ENCODE measurements at places on chromosomes 6 and 20. TPM values are rescaled to one million over a fixed set of nuclear protein-coding genes. Genes with fewer than 3 reads are reported as not detected.
A peak's percentile ranks its signal among the peaks of the same experiment; 100 is the strongest.

DNA sequence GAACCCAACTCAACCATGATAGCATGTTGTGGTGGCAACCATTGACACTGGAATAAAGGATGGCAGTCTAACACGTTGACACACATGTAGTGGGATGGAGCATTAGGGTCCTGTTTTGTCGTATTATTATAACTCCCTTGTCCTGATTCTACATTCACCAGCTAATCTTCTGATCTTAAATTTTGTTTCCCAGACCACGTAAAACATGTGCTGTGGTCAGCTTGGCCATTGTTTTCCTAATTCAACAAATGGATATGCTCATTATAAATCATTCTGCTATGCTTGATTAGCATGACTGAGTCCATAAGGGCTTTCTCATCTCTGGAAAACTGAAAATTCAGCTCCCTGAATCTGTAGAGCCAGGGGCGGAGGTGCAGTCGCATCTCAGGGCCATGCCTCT lies 15.0 kb downstream of the MRAP2 start:
- DNase-seq = no peak

The CD40 gene
- total RNA-seq = 32.7 TPM

The TULP1 gene
- not detected for total RNA-seq

- DNase-seq = no peak
These were observed 65.6 kb upstream of the RREB1 start for GRCh38 chr6:7042056-7042653.

GRCh38 chr6:116431964-116432595 lies 29.1 kb upstream of the CALHM6 start:
- DNase-seq = no peak

GRCh38 chr20:35451295-35451694 lies 4.1 kb upstream of the CEP250 start:
- DNase-seq = no peak

The CNBD2 gene
- 6.8 TPM for total RNA-seq

- no peak for DNase-seq
These were observed 98.0 kb upstream of the TRAF3IP2 start for GRCh38 chr6:111703723-111704122.

DNA sequence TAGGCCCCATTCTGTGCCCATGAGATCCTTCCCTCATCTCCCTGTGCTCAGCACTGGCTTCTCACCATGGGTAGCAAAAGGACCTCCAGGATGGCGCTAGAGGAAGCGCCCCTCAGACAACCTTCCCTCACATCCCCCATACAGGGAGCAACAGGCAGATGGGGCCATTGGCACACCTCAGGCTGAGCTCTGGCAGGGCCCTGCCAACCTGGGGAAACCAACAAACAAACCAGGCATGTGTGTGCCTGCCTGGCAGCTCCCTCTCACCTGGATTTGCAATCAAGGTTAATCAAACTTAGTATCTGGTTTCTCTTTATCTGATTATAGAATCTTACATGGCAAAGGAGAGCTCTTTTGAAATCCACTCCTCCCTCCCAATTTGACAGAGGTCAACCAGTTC lies 134.9 kb downstream of the SLC23A2 start:
- no peak for DNase-seq

GRCh38 chr6:32462609-32463008 lies 22.9 kb downstream of the HLA-DRA start:
- DNase-seq = no peak

DNA sequence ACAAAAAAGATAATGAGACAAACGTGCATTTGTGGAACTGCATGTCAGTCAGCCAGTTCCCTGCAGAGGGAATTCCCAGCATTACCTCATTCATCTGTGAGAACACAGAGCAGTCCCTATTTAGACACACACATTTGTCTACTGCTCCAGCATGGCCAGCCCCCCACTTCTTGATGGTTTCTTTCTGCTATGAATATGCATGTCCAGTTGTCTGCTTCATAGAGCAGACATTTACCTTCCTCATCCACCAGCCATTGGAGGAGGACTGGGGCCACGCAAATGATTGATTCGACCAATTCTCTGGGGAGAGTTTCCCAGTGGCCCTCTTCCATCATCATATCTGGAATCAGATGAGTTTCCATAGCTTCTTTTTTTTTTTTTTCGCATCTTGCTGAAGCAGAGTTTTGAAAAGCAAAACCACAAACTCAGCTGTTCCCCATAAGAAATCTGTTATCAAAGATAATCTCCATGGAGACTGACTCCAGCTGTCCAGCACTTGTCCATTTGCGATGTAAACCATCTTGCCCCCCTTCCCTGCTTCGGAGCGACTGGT lies 11.8 kb downstream of the ENPP1 start:
- DNase-seq = no peak

DNA sequence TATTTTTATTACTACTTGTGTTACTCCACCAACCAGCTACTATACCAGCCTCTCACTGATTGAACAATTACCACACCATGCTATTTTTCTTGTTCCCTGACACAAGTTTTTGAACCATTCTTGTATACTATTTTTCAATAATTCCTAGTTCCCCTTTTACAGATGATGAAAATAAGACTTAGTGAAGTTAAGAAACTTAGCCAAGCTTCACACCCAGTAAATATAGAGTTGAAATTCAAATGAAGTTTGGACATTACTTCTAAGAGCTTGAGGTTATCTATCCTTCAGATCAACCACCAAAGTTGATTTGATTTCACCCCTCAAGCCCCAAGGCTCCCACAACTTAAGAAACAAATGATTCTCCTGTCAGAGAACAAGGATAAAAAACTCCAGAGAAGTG lies 13.1 kb upstream of the BCAS1 start:
- no peak for DNase-seq

DNA sequence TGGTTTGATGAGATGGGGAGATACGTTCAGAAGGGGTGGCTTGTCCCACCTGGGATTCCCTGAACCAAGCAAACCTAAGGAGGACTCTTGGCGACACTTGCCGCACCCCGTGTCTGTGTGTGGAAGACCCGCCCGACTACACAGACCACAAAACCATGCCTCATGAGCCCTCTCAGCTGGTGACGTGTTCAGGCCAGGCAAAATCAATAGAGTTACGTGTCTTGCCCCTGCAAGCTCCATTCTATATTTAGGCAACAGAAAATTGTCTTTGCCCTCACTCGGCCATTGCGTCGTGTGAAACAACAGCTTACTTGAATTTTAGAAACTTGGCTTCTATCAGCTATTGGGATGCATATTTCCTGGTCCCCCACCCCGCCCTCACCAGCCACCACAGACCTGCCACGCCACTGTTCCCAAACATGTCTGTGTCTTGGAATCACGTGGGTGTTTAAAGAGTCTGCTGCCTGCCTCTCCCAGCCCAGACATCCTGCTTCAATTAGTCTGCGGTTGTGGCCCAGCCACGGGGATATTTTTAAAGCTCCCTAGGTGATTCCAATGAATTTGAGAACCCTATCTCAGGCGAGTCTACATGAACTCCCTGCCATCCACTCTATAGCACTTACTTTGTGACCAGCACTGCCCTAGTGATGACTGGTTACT lies 279.2 kb upstream of the EXOC2 start:
- no peak for DNase-seq

The MATN4 gene
- 0.31 TPM for total RNA-seq

The TRIM10 gene
- total RNA-seq = not detected

The IMPG1 gene
- not detected for total RNA-seq

- no peak for DNase-seq
These were observed 134.7 kb upstream of the IFNGR1 start for GRCh38 chr6:137353842-137354397.

GRCh38 chr6:27662769-27663168 lies 189.9 kb upstream of the ZNF184 start:
- DNase-seq = no peak

GRCh38 chr6:37483917-37484785 lies 15.5 kb downstream of the CCDC167 start:
- peak; percentile 67 for DNase-seq

The COL9A1 gene
- total RNA-seq = not detected

The ARFGEF3 gene
- 0.25 TPM for total RNA-seq

The LAMA2 gene
- total RNA-seq = 0.36 TPM

The DAAM2 gene
- not detected for total RNA-seq

GRCh38 chr20:19816386-19816785 lies 58.3 kb downstream of the RIN2 start:
- no peak for DNase-seq

The RPN2 gene
- total RNA-seq = 259 TPM

GRCh38 chr6:71043902-71044301 lies 87.0 kb upstream of the B3GAT2 start:
- DNase-seq = no peak

GRCh38 chr6:89132057-89132456 lies 13.8 kb upstream of the PM20D2 start:
- DNase-seq = no peak
